ENCODE measurements at places on chromosomes 12 and 14.
A peak's percentile ranks its signal among the peaks of the same experiment; 100 is the strongest.

DNA sequence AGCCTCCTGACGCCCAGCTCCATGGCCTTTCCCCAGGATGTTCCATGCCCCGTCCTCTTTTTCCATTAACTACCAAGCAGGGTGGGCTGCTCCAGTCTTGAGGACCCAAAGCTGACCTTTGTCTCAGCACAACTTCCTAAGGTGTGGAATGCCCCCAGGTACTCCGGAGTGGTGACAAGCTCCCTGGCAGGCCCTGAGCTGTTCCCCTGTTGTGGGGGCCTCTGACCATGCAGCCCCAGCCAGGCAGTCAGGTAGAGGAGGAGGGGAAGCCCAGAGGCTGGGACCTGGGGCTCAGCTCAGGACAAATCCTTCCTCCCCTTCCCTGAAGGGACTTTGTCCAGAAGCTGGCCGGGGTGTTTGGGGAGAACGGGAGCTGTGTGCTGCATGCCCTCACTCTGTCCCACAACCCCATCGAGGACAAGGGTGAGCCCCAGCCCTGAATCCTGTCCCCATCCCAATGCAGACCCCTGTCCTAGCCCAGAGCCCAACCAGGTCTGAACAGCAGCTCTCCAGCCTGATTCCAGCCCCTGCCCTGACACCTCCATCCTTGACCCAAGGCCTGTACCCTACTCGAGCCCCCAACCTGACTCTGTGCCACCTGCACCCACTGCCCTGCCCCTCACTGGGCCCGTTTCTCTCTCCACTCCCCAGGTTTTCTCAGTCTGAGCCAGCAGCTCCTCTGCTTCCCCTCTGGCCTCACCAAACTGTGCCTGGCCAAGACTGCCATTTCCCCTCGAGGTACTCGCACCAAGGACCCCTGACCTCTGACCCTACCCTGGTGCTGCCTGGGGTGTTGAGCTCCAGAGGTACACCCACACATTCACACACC is 4.4 kb downstream of the CARMIL3 start:
- DNase-seq, result no peak

DNA sequence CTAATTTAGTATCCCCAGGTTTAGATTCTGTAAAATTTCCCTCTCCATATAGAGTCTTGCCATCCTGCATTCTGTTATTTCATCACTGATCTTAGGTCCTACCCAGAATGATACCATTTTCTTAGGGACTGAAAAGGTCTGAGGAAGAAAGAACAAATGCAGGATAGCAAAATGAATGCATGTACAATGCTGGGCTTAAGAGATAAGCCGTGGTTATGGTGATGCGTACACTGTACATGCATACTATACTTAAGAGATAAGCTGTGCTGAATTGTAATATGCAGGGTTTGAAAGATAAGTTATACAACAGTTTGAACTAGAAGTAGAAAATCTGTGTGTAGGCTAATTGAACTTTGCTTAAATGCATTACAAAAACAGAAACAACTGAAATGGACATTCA is 416.2 kb downstream of the C12orf50 start:
- DNase-seq, result no peak

- no peak for DNase-seq
Observed at GRCh38 chr12:77599782-77600467, 230.8 kb upstream of the NAV3 start.

DNA sequence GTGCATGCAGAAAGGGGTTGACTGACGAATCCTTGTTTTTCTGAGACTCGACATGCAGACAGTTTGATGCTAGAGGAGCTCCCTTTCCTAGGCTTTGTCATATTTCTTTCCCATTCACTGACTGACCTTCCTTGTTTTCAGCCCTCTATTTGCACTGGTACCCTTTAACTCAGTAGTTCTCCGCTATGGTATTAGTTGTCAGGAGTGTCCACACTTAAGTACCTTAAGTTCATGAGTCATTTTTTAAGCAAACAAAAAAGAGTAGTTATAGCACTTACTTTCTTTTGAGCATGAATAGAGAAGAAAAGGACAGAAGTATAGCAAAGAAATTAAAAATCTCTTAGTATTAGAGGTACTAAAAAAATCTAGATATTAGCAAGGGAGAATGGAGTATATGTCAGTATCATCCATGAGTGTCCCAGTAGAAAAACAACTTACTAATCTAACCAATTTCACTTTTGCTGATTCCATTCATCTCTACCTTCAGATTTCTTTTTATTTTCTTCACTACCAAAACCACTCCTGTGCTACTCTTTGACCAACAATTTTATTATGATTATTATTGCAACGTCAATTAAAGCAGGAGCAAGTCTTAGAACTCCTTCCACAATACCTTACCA is 8.3 kb downstream of the ATP2B1 start:
- no peak for DNase-seq

DNA sequence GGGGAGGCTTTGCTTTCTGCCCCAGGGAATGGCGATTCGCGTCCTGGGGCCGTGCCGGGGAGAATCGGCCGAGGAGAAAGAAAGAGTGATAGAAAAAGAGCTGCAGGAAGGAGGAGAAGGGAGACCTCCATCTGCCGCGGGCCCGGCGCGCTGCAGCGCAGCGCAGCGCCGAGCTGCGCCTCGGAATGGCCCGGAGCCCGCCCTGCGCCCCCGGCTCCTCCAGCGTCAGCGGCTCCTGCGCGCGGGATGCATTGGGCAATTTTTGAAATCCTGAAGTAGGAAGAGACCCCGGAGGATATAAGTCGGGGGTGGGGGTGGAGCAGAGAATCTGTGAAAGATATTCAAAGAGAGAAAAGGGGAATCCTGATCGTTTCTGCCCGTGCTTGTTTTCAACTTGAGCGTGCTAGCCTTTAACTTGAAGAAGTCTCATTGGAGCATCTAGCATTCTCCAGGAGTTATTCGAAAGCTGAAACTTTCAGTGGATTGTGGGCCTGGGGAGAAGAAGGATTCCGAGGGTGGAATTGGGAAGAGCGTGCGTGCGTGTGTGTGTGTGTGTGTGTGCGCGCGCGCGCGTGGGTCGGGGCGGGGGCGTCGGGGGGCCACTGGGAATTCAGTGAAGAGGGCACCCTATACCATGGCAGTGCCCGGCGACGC is 441 bp downstream of the PDE3A start:
- DNase-seq, result peak; percentile 29

DNA sequence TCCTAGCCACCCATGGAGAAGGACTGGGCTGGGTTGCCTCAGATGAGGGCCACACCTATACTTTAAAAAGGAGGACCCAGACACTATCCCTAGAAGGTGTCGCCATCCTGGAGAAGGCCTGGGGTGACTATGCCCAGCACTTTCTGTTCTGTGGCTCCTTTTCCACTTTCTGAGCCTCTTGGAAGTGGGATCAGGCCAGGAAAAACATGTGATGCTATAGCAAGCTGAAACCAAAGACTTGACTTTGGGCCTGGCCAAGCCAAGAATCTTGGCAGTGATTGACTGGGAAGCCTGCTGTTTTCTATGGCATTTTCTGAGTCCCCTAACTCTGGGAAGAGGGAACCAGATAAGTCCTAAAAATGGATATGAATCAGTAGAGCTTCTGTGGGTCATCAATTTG is 332.3 kb downstream of the ZFP36L1 start:
- DNase-seq, result no peak

DNA sequence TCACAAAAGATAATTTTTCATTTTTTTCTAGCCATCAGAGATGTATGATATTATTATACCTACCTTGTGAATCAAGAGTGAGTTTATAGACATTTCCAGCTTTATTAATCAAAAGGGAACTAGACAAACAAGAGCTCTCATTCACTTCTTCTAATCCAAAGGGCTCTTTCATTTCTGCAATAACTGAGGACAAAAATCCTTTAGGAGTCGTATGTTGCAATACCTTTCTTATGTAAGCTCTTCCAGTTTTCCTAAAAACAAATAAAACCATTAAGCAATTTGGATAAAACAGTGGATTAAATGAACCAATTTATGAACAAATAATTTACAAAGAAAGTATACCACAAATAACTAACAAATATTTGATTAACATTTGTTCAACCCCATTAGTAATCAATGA is 107.1 kb downstream of the CATSPERB start:
- no peak for DNase-seq

DNA sequence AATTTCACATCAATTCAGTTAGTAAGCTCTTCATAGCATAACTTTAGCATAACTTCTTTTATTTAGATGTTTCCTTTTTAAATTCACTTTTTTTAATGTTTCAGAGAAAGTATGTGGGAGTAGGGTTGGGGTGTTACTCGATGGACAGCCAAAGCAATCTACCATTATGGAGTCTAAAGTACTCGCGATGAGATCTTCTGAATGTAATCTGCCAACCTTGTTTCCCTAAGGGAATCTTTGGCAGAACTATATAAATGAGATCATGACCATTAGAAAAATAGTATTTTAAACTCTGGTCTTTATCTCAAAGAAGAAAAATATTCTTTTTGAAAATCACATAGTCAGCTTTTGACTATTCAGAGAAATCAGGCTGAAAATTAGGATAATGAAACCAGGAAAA is 103.9 kb downstream of the BBS10 start:
- no peak for DNase-seq

DNA sequence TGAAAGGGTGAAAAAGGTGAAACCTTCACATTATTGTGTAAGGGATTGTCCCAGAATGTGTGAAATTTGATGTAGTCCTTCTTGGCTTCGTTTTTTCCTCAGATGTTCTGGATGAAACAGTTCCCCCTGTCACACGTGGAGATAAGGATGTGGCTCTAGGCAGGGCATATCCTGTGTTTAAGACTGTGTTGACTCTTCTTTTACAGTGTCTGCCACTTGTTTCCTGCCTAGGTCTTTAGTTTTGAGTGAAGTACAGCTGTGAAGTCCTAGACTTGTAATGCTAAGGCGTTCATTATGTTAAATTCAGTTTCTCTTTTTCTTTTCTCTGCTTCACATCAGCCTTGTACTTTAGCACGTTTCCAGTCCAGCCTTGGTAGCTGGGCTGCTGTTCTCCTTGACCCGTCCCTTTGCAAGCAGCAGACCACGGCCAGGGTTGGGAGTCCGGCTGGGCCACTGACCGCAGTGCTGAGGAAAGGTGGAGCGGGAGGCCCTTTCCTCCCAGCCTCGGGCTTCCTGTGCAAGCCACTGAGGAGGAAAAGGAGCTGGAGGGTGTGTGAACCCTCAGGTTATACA is 59.1 kb downstream of the RASSF3 start:
- DNase-seq, result peak; percentile 46

- DNase-seq, result no peak
Observed at GRCh38 chr14:44663136-44663535, 156.1 kb upstream of the FSCB start.

- DNase-seq, result no peak
Observed at GRCh38 chr12:15546102-15546701, 223.9 kb downstream of the PTPRO start.

DNA sequence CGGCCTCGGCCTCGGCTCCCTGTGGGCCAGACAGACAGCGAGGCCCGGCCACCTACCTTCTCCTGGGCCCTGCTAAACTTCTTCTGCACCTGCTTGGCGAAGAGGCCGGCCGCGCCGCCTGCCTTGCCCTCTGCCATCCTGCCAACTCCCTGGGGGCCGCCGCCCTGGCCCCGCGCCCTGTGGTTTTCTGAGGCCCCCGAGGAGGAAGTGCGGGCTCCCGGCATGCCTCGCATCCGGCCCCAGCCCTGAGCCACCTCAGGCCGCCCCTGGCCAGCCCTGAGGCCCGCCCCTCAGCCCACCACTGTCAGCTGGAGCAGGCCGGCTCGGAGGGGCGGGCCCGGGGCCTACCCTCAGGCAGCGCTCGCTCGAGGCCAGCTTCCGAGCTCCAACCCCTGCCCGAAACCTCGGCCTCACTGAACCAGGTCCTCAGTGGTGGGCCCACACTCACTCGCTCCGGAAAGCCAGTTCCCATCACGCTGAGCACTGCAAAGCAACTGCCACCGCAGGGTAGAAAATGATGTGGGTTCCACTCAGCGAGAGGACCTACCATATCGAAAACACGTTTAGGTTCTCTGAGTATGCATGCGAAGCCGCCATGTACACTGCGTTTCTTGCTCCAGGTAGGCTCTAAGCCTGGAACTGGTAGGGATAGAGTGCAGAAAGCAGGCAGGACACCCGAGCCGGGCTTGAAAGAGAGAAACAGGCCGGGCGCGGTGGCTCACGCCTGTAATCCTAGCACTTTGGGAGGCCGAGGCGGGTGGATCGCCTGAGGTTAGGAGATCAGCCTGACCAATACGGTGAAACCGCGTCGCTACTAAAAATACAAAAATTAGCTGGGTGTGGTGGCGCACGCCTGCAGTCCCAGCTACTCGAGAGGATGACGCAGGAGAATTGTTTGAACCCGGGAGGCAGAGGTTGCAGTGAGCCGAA is at the start of gene BIN2:
Gene BIN2 (minus strand): TSS at position 209 of the 930 bp plus-strand sequence. CDS start 72 bp downstream, at position 137.
- DNase-seq, result no peak

DNA sequence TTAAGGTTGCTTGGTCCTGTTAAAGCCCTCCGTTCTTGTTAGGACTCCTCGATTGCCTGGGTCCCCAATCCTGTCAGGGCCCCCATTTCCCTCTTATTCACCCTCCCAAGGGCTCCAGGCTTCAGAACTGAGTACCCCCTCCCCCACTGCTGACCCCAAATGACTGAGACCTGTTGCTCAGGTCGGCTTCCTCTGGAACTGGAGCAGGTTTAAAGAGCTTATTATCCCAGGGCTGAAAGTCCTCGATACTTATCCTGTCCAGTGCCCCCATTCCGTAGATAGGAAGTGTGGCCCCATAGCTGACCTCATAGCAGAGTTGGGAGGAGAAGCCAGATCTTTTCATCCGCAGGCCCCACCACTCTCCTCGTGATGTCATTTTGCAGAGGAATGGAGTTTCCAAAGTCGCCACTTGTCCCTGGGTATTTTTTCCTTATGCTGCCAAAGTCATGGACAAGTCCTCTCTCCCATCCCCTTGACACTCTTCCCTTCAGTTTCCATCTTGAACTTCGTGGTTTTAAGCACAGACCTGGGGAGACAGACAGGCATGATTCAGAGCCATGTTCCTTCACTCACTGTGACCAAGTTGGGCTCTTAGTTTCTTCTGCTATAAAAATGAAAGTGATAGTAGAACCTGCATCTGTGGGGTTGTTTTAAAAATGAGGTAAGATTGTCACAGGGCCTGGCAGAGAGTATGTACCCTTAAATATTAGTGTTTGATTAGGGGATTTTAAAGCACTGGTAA is 1.2 kb downstream of the USP30 start:
- DNase-seq, result no peak

- DNase-seq, result no peak
Observed at GRCh38 chr14:77903937-77904617, 104.2 kb downstream of the ADCK1 start.

GRCh38 chr12:77686760-77687159 is 143.9 kb upstream of the NAV3 start:
- no peak for DNase-seq
